ENCODE measurements at places on chromosomes 2 and 18.
A peak's percentile ranks its signal among the peaks of the same experiment; 100 is the strongest.

DNA sequence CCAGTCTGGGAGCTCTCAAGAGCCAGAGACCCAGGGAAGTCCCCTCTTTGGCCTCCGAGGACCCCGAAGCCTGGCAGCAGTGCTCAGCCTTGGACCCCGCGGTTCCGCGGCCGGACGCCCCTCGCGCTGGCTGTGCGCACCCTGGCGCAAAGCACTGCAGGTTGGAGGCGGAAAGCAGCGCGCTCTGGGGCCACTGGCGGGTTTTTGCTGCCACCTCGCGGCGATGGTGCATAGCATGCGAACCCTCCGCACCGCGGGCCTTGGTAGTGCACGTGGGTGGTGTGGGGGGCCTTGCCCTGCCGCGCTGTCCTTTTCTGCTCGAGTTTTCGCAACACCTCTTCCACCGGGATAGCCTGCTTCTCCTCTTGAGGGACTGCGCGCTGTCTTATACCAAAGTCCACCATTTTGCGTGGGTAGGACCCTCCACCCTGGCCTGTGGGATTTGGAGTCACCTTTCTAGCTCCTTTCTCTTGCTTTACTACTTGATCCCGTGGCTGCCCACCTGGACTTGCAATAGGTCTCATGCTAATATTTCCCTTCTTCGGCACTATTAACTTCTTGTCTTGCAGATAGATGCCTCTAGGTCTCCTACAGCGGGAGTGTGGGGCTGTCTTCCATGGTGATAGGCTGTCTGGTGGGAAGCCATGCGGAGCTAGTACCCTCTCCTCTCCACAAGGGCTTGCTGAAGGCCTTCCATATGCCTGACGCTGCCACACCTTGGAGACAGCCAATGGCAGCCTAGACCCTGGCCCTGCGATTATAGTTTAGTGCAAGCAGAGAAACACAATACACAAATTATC is 14.3 kb downstream of the SIX3 start:
- DNase-seq, result peak; percentile 94

DNA sequence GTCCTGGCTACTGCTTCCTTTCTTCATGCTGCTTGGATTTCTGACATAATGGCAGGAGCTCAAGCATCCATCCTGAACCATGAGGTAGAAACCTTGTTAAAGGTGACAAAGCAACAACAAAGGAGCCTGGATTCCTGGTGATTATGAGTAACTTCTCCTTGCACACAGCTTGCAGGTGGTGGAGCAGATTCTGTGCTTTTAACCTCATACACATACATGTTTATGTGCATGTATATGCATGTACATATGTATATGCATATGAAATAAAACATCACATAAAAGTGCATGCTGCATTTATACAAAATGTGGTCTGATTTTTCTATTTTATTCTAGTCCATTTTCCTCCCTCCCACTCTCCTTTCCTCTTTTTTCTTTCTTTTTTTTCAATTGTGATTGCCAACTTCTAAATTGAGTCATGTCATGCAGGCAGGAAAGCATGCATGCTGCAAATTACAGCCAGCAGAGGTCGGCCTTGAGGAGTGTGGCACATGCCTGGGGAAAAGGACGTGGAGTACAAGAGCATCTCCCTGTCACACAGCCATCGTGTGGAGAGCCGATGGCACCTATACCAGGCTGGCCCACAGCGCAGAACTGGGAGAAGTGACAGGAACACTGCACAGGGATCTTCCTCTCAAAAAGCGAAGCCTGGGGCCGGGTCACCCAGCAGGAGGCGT is 17.9 kb downstream of the LCT start:
- DNase-seq, result peak; percentile 32

DNA sequence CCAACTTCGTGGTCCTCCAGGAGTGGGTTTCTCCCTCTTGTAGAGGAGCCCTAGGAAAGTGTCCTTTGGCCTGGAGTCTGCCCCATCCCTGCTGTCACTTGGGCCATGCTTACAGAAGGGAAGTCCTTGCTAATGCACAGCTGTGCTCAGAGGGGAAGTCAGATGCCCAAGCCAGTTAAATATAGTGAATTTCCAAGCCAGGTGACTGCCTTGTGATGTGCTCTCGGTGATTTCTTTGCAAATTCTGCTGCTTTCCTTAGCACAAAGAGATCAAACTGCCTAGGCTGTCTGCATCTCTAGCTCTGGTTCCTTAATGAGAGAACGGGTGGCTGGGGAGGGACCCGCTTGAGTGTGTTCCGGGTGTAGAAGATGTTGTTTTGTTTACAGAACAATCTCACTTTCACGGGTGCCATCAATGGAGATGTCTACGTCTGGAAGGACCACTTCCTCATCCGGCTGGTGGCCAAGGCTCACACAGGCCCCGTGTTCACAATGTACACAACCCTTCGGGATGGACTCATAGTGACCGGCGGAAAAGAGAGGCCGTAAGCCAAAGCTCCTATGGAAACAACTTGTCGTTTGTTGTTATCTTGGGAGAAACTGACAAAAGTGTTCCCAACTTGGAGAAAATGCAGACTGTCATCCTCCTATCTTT is 91.4 kb downstream of the RTN4 start:
- no peak for DNase-seq

- DNase-seq, result no peak
These were observed 456.6 kb downstream of the THSD7B start for GRCh38 chr2:137221797-137222492.

DNA sequence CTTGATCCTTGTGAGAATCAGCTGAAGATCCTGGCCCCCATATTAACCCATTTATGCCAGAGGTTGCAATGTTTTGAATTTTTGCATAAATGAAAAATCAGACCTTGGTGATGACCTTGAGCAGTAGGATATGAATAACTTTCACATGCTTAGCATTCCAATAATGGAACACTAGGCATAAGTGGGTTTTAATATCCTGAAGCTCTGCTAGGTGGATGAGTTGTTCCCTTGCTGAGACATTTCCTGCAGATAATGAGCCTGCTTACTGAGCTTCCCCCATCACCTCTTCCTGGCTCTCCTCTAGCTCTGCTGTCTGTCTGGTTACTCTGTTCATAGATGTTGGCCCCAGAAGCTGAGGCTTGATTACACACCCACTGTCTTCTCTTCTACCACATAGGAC is 25.5 kb upstream of the SEC11C start:
- no peak for DNase-seq

- DNase-seq, result no peak
These were observed 50.2 kb downstream of the TEX44 start for GRCh38 chr2:231642631-231643494.

GRCh38 chr2:234061624-234062257 is 11.2 kb downstream of the SPP2 start:
- no peak for DNase-seq

DNA sequence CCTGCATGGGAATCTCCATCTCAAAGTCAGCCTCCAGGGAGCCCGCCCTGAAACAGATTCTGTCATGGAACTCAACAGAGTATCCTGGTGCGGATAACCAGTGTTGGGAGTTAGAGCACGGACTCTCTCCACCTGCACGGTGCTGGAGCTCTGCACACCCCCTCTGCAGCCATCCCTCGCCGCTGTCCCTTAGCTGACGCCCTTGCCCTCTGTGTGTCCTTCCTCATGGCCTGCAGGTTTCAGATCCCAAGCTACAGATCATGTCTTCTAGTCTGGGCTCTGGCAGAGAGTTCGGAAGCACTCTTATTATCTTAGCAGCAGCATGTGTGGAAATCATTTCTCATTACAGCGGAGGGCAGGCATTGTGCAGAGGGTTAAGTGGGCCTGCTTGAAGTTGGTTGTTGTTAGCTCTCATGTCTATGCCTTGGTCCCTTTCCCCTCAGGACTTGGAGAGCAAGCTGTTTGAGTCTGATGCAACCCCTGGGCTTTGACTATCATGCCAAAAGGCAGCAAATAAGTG is 26.0 kb downstream of the TMEM127 start:
- no peak for DNase-seq
